GM13976 (cell line): ENCODE measurements at places on chromosomes 3 and 15.

DNA sequence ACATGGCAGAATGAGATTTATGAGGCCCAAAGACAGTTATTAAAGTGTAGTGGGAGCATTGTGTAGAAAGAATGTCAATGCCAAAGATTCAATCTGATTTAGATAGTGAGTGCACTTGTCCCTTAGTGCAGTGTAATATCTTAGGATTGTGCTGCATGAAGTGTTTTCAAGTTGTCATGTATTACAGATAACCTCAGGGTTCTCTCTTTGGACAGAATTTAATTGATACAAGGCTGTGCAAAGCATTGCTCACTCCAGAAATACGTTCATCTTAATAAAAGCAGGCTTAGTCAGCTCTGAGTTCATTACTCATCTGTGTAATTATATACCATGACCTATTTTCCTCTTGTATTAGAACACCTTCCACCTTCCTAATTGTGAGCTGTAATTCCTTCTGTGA lies 16.0 kb upstream of the GPR171 start:
- no peak for DNase-seq

DNA sequence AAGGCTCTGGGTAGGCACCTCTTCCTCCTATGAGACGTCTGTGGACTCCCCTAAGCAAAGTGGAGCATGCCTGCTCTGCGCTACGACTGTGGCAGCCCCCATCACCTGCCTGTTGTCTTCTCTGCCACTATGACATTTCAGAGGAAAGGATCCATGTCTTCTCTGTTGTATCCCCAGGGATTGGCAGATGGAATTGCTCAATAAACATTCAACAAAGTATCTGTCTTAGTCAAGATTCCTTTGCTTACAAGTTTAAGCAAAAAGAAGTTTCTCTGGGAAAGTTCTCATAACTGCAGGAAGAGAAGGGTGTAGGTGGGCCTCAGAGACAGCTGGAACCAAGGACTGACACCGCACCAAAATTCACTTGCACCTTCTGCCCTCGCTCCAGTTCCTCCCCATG lies 34.3 kb downstream of the AMOTL2 start:
- DNase-seq, result no peak

DNA sequence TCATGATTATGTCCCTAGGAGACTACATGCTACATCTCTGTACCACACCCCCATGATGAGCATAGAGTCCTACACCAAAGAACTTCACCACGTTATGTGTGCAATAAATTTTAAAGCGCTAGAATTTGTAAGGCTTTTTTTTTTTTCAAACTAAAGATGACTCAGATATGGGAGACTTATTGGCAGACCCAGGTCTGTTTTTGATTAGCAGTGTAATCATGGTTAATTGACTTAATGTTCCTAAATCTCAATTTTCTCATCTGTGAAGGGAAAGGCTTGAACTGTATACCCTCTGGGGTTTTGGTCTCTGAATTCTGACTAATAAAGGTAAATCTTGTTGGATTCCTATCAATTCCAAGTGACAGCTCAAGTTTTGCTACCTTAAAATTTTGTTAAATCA lies 26.4 kb downstream of the ABI3BP start:
- no peak for DNase-seq

DNA sequence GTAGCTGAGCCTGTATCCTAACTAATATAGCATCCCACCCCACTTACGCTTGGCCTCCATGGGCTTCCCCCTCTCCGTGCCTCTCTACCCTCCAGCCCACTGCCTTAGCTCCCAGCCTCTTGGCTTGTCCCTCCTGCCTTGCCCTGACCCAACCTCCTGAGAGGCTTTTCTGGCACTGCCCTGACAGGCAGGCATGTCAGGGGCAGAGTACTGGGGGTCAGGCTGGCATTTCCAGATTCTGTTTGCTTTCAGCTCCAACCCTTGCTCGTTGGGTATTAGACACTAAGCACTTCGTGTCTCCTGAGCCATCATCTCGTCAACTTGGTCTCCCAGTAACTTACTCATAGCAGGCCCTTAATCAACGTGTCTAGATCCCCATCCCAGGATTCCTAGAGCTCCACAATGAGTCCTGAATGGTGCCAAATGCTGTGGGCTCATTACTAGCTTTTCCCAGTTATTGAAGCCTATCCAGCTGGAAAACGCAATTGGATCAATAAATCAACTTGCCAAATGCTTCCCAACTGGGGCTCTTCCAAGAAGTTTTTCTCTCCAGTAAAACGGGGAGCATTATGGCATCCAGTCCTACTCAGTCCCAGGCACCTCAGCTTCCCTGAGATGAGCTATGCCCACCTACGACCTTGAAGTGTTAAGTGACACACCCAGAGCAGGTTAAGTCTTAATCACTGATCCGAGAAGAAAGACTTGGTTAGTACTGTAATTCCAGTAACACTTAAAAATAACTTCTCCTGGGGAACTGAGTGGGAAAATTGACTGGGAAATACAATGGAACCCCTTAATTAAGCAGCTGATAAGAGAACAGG lies 78.5 kb upstream of the DLG1 start:
- DNase-seq, result no peak

DNA sequence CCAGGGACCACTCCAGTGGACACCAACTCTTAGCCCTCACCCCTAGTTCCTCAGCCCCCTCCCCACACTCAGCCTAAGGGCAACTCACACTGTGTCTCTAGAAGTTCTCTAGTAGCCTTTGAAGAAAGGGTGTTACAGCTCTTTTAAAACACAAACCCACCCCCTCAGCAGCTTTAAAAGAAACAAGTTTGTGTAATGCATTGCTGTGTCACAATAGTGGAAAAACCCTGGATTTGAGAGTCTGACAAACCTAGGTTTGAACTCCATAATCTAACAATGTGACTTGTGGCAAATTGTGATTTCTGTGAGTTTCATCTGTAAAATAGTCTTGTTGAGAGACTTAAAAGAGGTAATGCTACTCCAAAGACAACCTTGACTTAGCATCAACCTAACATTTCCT lies 54.0 kb downstream of the PLCH1 start:
- DNase-seq, result no peak

- DNase-seq, result no peak
Measured at GRCh38 chr3:119295816-119296726, 1.9 kb downstream of the ARHGAP31 start.

GRCh38 chr15:23690015-23690414 lies 2.9 kb upstream of the NDN start:
- DNase-seq, result no peak

GRCh38 chr3:151962912-151963311 lies 89.5 kb downstream of the SUCNR1 start:
- no peak for DNase-seq

- no peak for DNase-seq
Measured at GRCh38 chr3:171731691-171732090, 78.6 kb downstream of the PLD1 start.

GRCh38 chr15:67124911-67125588 lies 59.6 kb downstream of the SMAD3 start:
- no peak for DNase-seq

DNA sequence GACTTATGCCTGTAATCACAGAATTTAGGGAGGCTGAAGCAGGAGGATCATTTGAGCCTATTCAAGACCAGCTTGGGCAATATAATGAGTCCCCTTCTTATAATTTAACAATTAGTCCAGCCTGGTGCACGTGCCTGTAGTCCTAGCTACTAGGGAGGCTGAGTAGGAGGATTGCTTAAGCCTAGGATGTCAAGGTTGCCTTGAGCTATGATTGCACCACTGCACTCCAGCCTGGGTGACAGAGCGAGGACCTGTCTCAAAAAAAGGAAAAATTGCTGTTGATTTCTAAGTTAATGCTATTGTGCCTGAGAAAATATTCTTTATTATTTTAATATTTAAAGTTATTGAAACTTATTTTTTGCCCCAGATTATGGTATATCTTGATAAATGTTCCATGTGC lies 159.0 kb downstream of the NLGN1 start:
- DNase-seq, result no peak

DNA sequence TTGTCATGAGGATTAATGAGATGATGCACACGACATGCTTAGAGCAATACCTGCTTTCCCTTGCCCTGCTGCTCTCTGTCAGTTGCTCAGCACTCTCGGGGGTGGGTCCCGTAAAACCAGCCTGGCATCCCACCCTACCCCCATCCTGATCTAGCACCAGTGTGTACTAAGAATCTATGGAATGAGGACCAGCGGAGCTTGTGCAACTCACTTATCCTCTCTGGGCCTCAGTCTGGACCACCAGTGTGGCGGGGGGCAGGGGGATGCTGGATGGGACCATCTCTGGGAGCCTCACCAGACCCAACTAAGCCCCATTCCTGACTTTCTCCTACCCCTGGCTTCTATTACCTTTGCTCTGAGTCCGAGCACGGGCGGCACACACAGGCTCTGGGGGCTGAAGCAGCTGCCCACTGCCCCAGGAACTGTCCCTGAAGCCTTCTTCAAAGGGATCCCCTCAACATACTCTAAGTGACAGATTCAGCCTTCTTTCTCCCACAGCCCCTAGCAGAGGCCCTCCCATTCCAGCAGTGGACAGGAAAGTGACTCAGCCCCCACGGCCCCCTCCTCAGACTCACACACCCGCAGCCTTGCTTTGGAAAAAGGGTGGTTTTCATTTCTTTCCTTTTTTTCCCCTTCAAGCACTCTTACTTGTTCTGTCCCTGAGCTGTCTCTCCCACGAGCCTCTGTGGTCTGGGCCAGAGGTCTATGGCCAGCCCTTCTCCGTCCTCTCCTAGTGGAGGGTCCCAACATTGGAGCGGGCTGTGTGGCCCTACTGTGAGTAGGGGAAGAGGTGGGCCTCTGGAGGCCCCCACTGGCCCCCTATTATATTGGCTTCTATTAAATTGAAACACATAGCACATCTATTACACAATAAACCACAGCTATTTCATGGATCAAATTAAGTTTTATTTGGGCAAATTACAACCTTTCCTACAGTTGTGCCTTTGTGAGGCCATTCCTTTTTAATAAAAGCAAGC lies 100.3 kb downstream of the SMAD6 start:
- DNase-seq, result no peak

DNA sequence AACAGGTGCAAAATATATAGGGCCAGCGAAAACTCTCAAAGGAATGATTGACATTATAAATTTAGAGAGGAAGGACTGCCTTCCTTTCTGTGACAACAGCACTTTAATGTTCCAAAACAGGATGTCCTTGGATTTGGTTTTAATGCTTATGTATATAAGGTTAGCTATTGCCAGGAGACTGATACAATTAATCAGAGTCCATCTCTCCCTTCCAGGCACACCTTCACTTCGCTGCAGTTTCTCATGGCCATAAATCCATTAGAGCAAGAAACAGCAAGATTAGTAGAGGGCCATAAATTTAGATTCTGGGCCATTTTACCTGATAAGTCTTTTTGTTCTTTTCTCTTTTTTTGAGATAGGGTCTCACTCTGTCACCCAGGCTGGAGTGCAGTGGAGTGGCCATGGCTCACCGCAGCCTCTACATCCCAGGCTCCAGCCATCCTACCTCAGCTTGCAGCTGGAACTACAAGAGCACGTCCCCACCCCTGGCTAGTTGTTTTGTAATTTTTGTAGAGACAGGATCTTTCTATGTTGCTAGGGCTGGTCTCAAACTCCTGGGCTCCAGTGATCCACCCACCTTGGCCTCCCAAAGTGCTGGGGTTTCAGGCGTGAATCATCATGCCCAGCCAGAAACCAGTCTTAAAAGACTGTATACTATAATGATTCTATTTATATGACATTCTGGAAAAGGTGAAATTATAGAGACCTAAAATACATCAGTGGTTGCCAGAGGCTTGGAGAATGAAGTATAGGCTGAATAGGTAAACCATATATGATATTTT lies 15.7 kb upstream of the TFRC start:
- DNase-seq, result no peak

DNA sequence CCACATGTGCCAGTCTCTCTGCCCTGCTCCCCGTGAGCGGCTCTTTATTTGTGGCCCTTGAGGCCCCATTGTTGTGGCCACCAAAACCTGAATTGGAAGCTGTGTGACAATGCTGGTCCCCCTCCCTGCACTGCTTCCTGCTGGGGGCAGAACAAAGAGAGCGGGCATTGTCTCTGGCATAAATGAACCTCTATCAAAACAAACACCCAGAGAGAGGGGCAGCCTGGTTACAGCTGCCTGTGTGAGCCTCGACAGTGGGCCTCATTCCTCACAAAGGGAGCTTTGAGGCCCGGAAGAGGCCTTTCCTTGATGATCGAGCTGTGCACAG lies 152.9 kb downstream of the IGF1R start:
- DNase-seq, result no peak

GRCh38 chr3:20930034-20930433 lies 744.0 kb upstream of the SGO1 start:
- no peak for DNase-seq
